Activated T-cell treated with anti-CD3 and anti-CD28 coated beads, Interleukin-2, amount 50 U/mL, for 24 hours (primary cell): ENCODE measurements at places on chromosomes 7 and 10.

- DNase-seq: no peak
These were observed 382.7 kb downstream of the SFMBT2 start for GRCh38 chr10:7027913-7028808.

GRCh38 chr10:47296156-47296894 is 3.7 kb upstream of the GDF10 start:
- DNase-seq: no peak

GRCh38 chr10:79239924-79240581 is 107.2 kb upstream of the PPIF start:
- no peak for DNase-seq

DNA sequence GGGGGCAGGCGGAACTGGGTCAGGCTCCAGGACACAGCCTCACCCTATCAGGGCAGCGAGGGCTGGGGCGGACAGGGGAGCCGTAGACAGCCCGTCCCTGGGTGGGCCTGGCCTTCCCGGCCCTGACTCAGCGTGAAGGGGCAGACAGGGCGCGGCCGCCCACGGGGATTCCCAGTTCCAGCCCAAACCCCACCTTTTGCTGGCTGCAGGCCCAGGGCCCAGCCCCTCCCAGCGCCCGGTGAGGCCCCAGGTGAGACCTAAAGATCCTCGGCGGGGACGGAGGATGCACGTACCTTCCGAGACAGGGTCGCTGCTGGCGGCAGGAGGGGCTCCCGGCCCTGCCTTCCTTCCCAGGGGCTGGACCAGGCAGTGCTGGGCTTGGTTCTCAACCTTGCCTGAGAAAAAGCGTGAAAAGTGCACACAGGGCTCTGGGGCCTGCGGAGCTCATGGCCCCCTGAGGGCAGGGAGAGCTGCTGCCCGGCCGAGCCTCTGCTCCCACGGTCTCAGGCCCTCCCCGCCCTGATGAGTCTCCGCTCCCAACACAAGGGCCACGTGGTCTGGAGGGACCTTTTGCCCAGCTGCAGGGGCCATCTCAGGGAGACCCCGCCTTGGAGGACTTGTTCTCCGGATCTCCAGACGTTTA is 43.9 kb upstream of the DNAJB6 start:
- no peak for DNase-seq

DNA sequence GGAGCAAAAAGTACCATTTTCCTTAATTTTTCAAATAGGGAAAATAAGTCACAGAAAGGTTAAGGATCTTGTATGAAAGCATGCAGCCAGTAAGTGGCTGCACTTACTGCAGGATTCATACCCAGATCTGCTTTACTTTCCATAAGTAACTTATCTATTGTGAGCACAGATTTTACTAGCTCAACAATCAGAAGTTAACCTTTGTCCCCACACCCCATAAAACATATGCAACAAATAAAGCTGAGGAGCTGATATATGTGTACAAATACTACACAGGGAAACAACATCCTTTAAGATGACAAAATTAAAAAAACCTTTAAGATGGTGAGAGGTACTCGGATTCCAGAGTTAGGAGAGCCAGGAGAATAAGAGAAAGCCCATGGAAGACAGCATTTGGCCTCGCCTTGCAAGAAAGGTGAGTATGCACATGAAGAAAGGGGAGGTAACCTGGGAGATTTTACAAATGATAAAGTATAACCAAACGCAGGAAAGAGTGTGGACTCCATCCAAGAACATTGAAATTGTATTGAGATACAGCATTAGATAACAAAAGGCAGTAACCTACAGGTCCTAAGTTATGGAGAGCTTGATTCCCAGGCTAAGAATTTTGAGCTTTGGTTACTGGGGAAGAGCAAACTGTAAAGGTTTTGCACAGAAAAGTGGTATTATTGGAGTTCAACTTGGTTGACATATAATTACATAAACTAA is 87.1 kb downstream of the ITGB8 start:
- DNase-seq: no peak

DNA sequence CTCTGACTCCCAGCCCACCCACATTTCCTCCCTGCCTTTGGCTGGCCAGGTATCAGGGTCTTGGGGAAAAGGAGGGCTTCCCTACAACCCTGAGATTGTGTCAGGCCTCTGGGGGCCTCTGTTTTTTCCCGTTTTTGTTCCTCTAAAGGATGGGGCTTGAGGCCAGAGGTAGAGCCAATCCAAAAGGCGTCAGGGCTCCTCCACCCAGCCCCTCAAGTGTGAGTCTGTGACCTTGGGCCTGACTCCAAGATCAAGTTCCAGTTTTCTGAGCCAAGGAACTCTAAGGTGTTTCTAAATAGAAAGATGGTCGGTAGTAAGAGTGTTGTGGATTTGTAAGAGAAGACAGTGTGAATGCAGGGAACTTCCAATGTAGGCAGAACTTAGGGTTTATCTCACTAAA is 6.6 kb downstream of the EEPD1 start:
- DNase-seq: no peak

GRCh38 chr7:134997214-134997885 is 11.0 kb downstream of the AGBL3 start:
- no peak for DNase-seq

GRCh38 chr10:109187677-109188076 is 735.6 kb downstream of the XPNPEP1 start:
- DNase-seq: no peak
